Renal pelvis (tissue), 12 donors: ENCODE measurements at places on chromosomes 13 and 19.

DNA sequence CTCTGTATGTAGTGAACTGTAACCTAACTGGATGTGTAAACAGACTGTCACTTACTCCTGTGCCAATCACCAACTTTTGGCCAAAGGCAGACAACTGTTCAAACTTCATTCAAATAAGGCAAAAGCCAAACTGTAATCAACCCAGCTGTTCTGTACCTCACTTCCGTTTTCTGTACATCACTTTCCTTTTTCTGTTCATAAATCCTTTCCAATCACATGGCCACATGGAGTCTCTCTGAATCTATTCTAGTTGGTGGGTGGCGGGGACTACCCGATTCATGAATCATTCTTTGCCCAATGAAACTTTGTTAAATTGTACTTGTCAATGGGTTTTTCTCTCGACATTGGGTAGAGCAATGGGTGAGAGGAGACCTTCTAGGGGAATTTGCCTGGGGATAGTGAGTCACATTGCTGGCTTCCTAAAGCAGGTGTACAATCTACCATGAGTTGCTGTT lies 178.3 kb upstream of the RFC3 start:
- no peak for DNase-seq

- no peak for DNase-seq
Observed at GRCh38 chr13:49060678-49061387, 85.1 kb downstream of the FNDC3A start.

DNA sequence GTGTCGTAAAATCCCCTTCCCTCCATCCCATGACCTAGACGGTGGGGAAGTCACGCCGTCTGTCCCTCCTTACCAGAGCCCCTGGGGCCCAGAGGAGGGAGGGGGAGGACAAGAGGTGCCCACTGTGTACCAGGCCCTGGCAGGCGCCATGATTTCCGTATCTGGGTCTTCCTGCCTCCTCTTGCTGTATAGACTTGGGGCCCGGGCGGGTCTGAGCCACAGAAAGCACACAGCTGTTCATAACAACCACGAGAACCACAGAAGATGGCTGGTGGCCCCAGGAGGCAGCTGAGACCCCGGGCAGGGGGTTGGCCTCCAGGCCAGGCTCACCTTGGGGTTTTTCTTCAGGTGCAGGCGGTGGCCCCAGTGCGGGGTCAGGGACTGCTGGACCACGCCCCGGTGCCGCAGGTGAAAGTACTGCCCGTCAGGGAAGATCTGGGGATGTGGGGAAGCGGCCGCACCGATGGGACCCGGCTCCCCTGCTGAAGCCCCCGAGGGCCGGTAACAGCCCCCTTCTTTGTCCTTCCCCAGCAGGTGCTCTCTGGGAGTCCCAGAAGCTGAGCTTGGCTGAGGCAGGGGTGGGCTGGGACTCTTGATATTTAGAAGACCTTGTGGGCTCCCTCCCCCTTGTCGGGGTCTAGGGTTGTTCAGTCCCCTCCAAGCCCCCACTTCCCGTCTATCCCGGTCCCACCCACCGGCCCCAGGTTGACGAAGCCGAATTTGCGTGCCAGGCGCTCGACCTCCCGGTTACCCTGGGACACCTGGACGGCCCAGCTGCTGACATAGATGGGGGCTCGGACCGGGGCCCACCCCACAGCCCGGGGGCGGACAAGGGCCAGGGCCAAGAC lies 463 bp downstream of the PCSK4 start:
- no peak for DNase-seq

DNA sequence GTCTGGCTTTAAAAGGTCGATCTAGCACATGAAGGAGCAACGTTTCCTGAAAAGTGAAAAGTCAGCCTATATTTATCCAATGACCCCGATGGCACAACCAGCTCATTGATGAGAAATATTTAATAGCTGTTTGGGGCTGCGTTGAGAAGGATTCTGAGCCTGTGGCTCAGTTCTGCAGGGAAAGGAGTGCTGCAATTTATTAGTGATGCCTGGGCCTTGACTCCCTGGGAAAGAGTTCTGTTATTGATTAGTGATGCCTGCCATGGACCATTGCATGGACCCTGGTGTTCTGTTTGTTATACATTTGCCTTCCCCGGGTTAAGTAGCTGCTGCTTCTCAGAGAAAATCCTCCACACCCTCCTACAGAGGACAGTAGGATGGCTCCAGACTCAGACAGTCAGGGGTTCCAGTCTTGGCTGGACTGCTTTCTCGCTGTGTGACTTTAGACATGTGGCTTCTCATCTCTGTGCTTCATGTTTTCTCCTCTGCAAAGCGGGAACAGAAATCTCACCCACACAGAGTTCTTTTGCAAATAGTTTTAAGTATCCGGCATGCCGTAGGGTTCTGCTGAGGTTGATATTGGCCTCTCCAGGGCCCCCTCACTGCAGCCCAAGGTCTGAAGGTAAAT lies 17.7 kb upstream of the PTPRS start:
- DNase-seq = no peak

GRCh38 chr19:658059-658839 lies 4.8 kb downstream of the RNF126 start:
- no peak for DNase-seq

- DNase-seq = no peak
Observed at GRCh38 chr13:113854238-113855011, 9.5 kb downstream of the GAS6 start.

- no peak for DNase-seq
Observed at GRCh38 chr19:55498246-55498840, 10.1 kb downstream of the SSC5D start.

GRCh38 chr19:40277356-40278059 lies 7.6 kb downstream of the AKT2 start:
- DNase-seq = no peak

- DNase-seq = no peak
Observed at GRCh38 chr19:47446534-47447469, 24.9 kb downstream of the SLC8A2 start.

DNA sequence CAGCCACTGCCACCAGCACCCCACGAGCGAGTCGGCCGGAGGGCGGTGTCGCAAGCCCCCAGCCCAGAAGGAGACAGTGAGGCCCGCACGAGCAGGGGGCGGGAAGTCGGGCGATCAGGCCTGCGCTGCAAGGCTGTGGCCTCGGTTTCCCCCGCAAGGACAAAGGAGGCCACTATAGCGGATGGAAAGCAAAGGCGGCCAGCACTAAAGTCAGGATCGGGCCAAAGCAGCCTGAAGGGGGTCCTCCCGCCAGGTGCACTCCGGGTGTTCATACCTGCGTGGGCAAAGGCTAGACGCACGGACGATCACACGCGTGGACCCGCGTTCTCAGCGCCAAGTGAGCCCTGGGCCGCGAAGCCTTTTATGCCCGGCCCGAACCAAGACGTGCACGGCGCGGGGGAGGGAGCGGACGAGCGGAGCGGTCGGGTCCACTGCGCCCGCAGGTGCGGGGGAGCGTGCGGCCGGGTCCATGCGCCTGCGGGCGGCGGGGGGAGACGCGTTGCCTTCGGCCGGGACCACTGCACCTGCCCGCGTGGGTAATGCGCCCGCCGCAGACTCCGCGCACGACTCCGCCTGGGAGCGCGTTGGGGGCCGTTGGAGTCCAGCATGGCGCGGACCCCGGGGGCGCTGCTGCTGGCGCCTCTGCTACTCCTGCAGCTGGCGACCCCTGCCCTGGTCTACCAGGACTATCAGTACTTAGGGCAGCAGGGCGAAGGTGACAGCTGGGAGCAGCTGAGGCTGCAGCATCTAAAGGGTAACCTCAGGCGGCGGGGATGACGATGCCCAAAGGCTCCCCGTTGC lies at the start of the genes PRDX2 and THSD8:
TSS of gene PRDX2 (minus strand) at position 335 of the 801 bp plus-strand sequence. CDS start 539 bp downstream, outside the sequence.
TSS of gene THSD8 (plus strand) at position 604 of the 801 bp plus-strand sequence. CDS start at position 607, 3 bp downstream.
- no peak for DNase-seq

GRCh38 chr13:26716984-26717383 lies 43.6 kb downstream of the GPR12 start:
- DNase-seq = no peak

- DNase-seq = peak; percentile 99
Observed at GRCh38 chr19:50657712-50658440, 8.6 kb downstream of the C19orf81 start.

GRCh38 chr13:76016799-76017400 lies 380.8 kb downstream of the LMO7 start:
- no peak for DNase-seq

GRCh38 chr13:97348569-97349100 lies 85.3 kb upstream of the RAP2A start:
- no peak for DNase-seq
